ENCODE measurements at places on chromosomes 5 and 9.

DNA sequence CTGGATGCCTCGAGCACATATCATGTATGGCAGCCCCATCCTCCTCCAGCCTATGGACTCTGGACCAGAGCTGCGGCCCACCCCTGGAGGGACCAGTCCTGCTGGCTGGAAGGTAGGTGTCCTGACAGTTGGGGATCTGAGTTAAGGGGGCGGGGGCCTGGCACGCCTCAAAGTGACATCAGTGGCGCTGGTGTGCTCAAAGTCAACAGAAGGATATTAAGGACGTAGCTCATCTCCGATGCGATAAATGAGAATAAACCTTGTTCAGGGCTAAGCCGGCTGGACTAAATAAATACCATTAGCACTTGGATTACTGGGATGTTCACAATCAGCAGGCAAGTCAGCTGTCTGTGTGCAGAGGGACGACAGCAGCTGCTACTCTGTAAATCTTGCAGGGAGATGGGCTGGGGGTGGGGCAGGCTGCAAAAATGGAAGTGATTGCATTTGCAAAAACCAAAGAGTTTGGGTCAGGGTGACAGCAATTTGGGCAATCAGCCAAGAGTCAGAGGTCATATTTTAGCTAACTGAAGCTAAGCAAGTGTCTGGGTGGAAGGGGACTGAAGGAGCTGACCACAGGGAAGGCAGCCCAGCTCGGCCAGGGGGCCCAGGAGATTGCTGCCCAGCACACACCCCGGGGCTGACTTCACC is 80.0 kb upstream of the LRRTM2 start:
- no peak for DNase-seq

DNA sequence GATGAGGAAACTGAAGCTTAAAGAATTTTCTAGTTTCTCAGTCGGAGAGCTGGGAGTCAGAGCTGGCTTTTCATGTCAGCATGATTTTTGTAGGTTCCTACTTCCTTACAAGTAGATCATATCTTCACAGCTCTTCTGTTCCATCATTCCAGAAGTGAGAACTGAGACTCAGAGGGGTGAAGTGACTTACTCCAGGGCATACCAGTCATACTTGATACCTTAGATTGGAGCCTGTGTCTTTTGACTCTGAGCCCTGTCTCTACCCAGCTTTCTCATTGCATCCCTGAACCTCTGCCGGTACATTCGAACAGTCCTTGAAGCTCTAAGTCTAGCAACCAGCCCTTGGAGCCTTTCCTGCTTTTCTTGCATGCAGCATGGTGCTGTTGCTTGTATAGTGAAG is 53.3 kb downstream of the MCCC2 start:
- no peak for DNase-seq

GRCh38 chr5:117690612-117691011 is 1116.0 kb upstream of the SEMA6A start:
- DNase-seq, result no peak

DNA sequence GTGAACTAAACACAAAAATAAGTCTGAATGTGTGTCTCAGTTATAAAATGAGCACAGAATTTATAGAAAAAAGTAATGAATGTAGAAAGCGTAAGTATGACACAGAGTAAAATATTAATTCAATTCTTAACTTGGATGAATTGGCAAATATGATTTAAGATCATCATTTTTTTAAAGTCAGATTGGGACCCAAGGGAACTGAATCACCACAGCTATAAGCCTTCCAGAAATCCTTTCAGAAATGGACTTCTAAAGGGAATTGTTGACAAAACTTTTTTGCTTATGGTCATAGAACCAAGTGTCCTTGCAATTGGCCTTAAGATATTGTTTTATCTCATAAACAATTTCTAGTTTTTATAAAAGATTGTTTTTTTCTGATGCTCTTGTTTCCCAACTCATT is 495.1 kb upstream of the DAB2 start:
- DNase-seq, result no peak

DNA sequence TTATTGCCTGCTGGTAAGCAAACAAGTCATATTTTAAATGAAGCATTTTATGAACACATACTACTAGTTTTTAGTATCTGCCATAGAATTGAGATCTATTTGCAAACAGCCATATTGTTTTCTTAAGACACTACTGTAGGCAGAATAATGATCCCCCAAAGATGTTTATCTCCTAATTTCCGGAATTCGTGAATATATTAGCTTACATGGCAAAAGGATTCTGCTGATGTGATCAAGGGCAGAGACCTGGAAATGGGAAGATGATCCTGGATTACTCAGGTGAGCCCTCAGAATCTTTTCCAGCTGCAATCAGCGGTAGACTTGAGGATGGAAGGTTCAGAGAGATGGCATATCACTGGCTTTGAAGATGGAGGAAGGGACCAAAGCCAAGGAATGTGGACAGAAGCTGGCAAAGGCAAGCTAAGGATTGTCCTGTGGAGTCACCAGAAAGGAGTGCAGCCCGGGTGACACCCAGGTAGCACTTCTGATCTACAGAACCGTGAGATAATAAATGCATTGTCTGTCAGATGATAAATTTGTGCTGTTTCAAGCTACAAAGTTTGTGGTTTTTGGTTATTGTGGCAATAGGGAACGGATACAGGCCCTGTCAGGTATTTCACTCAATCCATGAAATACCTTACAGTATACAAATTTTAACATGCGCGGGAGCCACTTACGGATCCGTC is 1.0 kb upstream of the ERCC6L2 start:
- DNase-seq, result no peak

DNA sequence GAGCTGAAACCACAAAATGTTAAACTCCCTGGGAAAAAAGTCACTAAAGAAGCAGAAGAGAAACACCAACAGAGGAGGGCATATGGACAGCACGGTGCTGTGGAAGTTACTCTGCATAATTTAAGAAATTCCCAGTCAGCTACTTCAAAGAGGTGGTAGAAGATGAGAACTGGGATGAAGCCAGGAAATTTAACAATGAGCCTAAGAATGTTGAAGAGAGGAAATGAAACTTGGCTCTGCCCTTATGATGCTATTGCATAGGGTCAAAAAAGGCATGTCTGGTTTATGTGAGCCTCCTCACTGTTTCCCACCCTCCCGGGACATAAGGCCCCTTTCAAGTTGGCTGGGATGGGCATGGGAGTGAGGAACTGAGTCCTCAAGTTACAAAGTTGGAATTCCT is 25.4 kb upstream of the SNX18 start:
- no peak for DNase-seq

DNA sequence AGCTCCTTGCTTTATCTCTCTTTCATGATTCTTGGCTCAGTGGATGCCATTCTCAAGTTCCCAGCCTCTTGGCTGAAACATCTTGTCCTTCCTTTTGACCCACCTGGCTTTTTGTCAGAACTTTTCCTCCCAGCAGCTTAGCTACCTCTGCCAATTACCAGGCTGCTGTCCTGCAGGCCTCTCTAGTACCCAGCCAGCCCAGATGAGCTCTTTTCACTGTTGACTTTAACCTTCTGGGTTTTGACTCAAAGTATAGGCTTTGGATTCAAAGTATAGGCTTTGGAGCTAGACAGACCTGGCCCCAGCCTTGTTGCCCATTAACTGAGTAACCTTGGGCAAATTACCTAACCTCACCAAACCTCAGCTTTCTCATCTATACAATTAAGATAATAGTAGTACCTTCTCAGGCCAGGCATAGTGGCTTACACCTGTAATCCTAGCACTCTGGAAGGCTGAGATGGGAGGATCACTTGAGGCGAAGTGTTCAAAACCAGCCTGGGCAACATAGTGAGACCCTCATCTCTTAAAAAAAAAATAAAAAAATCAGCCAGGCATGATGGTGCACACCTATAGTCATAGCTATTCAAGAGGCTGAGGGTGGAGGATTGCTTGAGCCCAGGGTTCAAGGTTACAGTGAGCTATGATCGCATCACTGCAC is 6.6 kb upstream of the TMEFF1 start:
- DNase-seq, result no peak

GRCh38 chr9:2478421-2478820 is 143.2 kb upstream of the VLDLR start:
- DNase-seq, result no peak
